ENCODE measurements at places on chromosomes 3 and 15.

DNA sequence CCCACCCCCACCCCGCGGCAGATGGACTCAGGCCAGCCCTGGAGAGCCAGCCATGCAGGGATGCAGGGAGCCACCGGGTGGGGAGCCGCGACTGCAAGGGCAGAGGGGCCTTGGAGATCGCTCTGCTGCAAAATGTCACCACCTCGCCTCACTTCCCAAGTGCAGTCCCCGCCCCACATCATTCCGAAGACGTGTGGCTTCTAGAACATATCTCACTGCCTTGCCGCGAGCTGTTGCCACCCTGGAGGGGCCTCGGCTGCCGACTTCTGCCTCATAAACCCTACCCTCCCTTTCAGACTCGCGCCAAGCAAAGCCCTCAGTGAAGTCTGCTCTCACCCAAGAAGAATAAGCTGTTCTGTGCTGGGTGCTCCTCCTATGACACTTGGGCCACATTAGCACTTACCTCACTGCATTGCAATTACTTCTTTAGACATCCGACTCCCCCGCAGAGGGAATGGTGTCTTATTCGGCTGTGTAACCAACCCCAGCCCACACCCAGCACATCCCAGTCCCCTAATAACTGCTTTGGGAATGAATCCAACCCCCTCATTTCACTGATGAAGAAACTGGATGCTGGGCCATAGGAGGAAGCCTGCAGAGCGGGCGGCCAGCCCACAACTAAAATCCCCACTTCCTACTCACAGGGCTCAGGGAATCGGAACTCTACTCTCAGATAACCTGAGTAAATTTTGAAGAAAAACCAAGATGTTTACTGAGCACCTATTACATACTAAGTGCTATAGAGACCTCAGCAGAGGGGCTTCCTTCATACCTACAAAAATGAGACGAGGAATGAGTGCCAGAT lies 8.6 kb downstream of the TLE3 start:
- DNase-seq, result no peak

GRCh38 chr15:27660676-27661075 lies 438.4 kb downstream of the OCA2 start:
- no peak for DNase-seq

DNA sequence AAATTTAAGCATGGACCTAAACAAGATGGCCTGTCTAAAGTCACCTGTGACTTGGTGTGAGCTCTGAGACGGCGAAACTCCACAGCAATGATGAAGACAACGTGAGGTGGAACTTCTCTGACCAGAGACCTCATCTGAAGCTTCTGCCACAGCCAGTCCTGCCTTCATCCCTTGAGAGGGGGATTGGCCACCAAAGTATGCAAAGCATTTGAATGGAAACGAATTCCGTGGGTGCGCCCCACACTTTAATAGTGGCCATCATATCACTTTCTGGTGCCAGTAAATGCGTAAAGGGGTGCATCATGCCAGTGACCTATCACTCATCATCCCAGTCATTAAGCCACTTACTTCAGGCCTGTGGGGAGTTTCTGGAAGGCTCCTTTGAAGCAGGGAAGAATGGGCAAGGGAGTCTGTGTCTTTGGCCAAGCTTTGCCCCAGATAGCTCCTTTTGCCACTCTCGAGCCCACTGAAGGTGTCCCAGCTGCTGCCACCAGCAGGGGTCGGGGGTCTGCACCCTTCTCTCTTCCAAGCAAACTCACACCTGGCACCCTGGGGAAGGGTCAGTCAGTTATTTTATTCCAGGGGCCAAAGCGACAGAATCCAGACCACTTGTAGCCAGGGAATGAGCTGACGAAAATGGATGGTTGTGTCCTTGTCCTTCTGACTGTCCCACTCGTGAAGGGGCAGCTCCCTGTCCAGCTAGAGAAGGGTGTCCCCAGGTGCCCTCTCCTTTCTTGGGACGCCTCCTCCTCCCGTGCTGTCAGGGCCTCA lies 17.7 kb downstream of the MUC20 start:
- DNase-seq, result no peak

GRCh38 chr15:55357774-55358173 lies 38.8 kb downstream of the PIGB start:
- no peak for DNase-seq

DNA sequence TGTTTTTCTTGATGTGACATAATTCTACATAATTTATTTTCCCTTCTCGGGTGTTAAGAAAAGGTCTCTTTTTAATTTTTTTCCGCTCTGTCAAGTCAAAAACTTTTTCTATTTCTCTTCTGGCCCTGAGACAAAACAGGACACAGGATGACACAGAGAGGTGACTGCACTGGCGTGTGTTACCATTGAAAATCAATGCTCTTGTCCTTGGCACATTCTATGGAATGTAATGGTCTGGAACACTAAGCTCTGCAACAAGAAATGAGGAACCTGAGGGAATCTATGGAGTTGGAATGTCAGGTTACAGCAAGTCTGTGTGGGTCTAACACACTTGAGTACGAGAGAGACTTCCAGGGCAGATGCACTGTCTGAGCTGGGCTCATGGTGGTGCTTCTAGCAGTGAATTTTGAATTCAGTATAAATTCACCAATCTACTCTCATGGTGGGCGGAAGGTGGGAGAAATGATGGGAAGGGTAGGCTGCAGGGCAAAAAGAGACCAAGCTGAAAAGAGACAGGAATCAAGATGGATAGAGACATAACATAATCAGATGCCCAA lies 508.3 kb downstream of the TUSC7 start:
- DNase-seq, result no peak

DNA sequence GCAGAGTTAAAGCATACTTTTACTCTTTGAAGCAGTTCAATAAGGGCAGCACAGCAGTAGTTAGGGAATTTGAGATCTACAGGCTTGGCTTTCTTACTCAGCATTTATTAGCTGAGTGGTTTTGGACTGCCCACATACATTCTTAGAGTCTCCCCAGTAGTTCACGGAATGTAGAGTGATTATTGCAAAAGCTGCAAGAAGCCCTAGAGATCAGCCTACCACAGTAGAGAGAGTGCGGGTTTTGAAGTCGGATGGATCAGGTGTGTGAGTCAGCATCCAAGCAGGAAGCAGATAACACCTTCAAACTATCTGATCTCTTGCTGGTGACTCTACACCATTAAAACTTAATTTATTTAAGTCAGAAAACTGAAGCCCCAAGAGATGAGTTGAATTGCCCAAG lies 171.9 kb downstream of the SYNPR start:
- DNase-seq, result no peak

- no peak for DNase-seq
Measured at GRCh38 chr3:50173685-50174516, 17.5 kb upstream of the GNAT1 start.

GRCh38 chr3:138761002-138761401 lies 73.7 kb downstream of the PIK3CB start:
- DNase-seq, result no peak

GRCh38 chr15:73925848-73926218 lies 429 bp upstream of the LOXL1 start:
- DNase-seq, result no peak

DNA sequence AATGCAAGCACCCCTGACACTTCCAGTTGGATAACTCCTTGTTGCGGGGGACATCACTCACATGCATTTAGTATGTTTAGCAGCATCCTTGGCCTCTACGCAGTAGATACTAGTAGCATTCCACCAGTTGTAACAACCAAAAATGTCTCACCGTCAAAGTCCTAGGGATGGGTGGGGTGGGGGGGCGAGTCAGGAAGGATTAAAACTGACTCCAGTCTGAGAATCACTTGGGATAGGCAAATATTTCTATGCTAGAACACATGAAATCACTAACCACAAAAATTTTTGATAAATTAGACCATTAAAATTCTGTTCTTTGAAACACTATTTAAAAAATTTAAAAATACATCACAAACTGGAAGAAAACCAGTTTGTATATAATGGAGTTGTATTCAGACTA lies 18.0 kb downstream of the ICE2 start:
- no peak for DNase-seq

- no peak for DNase-seq
Measured at GRCh38 chr3:147937341-147937740, 528.2 kb downstream of the ZIC1 start.

Measured in stimulated activated CD4-positive, alpha-beta T cell treated with anti-CD3 and anti-CD28 coated beads, Interleukin-4, amount 100 ng/mL, for 24 hours (primary cell).